ENCODE measurements at places on chromosomes 11 and 22.

- DNase-seq: peak; percentile 100
These were observed 15.8 kb downstream of the TMEM258 start for GRCh38 chr11:61776561-61777075.

- no peak for DNase-seq
These were observed 74.0 kb upstream of the CLDN5 start for GRCh38 chr22:19598054-19598855.

DNA sequence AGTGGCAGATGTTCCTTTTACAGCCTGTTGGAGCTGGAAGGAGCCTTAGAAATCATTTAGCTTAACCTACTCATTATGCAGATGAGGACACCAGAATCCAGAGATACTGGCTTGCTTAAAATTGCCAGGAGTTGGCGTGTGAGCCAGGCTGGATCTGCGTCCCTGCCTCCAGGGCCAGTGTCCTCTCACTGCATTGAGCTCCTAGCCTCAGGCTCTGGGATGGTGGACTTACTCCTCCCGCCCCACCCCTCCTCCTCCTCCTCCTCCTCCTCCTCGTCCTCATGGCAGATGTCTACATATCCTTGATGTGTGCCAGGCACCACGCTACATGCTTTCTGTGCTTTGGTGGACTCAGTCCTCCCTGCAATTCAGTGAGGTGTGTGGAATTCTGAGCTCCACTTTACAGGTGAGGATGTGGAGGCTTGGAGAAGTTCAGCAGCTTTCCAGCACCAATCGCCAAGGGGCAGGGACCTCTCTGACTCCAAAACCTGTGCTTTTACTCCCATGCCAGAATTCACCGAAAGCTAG, 24.1 kb downstream of the ADAMTS15 start:
- no peak for DNase-seq

- DNase-seq: no peak
These were observed 42.0 kb downstream of the ALG9 start for GRCh38 chr11:111829185-111829968.
